NCI-H345 (cell line): ENCODE measurements at places on chromosomes 11 and 22.
A peak's percentile ranks its signal among the peaks of the same experiment; 100 is the strongest.

GRCh38 chr11:61962213-61963015 is 5.0 kb downstream of the FTH1 start:
- DNase-seq, result no peak

DNA sequence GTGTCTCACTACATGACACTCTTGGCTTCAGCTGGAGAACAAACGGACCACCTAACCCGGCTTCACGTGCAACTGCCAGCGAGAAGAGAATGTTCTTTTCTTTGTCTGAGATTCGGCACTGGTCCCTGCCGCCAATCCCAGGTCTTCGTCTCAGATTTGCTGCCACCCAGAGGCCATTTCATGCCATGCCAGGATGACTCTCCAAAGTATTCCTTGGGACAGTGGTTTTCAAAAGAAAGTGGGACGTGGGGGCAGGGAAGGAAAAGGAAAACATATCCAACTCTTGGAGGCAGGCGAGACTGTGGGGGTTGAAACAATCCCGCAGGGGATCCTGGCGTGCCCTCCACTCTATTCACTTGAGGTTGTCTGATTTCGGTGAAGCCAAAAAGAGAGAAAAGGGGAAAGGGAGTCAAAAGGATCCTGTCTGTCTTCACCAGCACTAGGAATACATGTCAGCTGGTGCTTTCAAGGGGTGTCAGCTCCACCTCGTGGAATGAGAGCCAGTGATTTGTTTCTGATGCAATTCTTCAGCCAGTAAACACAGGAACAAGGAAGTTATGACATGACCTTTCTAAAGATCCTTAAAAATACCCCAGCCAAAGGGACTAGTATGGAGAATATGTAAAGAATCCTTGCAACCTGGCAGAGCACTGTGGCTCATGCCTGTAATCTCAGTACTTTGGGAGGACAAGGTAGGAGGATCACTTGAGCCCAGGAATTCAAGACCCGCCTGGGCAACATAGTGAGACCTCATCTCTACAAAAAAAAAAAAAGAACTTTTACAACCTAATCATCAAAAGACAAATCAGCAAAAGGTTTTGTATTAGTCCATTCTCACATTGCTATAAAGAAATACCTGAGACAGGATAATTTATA is 41.0 kb upstream of the APLNR start:
- DNase-seq, result peak; percentile 48

- DNase-seq, result peak; percentile 30
Measured at GRCh38 chr11:1336836-1337646, 27.6 kb upstream of the TOLLIP start.

GRCh38 chr11:73414977-73415651 is 38.9 kb downstream of the RELT start:
- DNase-seq, result no peak

GRCh38 chr11:92919048-92919447 is 50.4 kb upstream of the MTNR1B start:
- no peak for DNase-seq

- DNase-seq, result no peak
Measured at GRCh38 chr22:44906999-44907644, 102.7 kb downstream of the PHF21B start.

GRCh38 chr11:6202041-6202440 is 3.0 kb downstream of the OR52W1 start:
- no peak for DNase-seq

DNA sequence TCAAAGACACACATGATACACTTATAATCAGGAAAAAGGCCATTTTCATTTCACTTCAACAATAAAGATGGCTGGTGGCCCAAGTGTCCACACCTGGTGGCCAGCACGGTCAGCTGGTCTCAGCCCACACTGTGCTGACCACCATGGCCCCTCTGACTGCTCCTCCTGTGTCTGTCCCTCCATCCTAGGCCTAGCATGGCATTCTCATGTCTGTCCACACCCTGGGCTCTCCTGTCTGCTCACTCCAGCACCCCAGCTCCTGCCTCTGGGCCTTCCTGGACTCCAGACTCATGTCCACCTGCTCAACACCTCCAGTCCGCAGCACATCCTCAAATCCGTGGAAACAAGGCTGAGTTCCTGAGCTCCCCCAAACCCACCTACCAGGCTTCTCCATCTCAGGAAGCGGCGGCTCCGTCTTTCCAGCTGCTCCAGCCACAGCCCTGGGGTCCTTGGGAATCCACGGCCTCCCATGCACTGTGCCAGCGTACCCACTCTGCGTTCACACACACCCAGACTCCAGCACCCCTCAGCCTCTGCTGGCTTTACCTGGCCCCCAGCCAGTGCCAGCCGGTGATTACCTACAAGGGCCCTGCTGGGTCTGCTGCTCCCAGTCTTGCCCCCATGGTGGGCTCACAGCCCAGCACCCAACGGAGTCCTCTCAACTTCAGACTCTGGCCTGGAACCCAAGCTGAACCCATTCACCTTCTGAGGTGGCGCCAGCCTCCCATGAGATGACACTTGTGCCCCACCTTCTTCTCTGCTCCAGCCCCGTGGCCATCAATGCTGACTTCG is 13.9 kb downstream of the SIRT3 start:
- DNase-seq, result no peak

GRCh38 chr11:31656051-31656450 is 146.5 kb downstream of the ELP4 start:
- no peak for DNase-seq

- no peak for DNase-seq
Measured at GRCh38 chr22:36081023-36081431, 52.4 kb upstream of the RBFOX2 start.

- no peak for DNase-seq
Measured at GRCh38 chr22:50258361-50259292, 2.9 kb downstream of the MAPK12 start.

DNA sequence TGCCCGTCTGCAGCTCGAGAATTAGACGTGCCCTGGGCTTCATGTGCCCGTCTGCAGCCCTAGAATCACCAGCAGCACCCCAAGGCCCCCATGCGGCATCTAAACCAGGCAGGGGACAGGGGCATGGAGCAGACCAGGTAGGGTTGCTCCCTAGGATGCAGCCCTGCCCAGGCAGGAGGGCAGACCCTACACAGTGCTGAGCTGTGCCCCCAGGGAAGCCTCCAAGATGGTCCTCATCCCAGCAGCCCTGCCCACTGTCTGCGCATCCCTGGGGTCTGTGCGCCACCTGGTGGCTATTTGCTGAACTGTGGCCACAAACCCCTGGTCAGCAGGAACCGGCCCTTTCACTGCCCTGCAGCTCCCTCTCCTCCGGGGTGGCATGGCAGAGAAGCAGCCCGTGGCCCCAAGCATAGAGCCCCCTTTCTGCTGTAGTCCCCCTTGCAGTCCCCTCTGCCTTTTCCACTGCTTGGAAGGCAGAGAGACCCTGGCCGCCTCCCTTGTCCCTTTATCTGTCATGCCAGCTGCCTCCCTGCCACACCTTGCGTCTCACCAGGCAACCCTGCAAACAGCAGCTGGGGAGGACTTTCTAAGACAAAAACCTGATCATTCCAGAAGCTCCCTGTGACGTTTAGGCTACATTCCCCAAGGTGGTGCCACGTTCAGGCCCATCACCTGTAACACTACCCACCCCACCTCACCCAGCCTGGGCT is 86.6 kb downstream of the KCNQ1 start:
- DNase-seq, result peak; percentile 52
